ENCODE measurements at places on chromosomes 2 and 18.

- no peak for DNase-seq
Observed at GRCh38 chr2:12169721-12170120, 423.3 kb downstream of the LPIN1 start.

DNA sequence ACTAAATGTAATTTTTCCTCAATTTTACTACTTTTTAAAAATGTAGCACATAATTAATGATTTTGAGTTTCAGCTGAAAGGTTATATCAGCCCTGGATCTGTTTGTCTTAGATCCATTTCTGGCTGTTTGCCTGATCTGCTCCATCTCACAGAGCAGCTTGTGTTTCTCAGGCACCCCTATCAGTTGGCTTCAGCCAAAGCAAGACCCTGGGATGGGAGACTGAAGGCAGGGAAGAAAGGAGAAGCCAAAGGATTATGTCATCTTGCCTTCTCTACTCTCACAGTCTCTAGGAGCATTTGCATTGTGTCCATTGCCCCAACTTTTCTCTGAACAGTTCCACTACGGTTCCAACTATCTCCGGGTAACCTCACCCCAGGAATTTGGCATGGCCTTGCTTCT, 110.5 kb downstream of the CCDC148 start:
- DNase-seq, result no peak

DNA sequence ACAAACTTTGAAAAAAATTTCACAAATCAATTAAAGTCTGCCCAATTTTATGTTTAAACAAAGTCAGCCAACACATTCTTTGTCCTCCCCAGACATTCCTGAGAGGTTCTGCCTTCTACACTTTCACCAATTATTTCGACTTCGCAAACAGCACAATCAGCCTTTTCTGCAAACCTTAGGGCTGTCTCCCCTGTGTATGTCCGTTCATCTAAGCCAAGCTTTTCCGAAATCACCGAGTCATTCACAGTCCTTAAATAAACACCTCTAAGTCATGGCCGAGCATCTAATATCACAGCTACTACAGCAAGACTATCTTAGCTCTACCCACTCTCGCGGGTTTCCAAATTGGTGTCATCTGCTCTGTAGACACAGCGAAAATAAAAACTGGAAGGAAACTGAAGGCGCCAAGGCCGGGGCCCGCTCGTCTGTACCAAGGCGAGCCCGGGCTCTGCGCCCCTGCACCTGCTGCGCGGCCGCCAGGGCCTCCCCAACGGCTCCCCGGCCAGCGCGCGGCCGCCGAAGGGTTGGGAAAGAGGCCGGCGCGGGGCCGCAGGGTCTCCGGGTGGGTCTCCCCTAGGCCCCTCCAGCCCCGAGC, 730 bp downstream of the ODC1 start:
- peak; percentile 54 for DNase-seq

DNA sequence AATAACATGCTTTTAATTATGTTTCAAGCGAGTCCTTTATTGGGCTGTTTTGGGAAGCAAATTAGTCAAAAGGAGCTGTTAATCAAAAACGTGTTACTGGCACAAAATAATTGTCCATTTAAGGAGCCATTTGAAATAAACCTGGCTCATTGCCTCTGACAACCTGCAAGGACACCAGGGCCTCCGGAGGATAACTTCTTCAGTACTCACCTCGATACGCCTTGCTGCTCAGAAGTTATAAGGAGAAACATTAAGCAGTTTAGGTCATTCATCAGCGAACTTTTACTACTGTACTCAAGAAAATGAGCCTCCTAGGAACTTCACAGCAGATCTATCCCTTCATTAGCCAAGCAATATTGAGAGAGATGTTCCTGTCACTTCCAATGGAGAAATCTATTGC, 1579.2 kb upstream of the ACVR2A start:
- no peak for DNase-seq

GRCh38 chr2:60516383-60516811, 37.1 kb downstream of the BCL11A start:
- DNase-seq, result peak; percentile 22

DNA sequence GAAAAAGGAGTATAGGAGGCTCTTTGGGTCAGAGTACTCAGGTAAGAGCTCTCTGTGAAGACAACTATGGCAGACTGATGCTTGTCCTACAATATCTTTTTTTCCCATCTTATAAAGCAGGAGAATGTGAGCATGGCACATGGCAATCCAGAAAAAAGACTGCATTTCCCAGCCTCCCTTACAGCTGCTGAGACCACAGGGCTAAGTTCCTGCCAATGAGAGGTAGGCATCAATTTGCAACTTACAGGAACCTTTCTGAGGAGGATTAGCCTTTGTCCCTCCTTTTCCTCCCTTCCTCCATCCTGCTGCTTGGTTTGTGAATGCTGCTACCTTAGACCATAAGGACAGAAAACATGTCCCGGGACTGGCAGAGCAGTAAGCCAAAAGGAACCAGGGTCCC, 37.8 kb upstream of the ST8SIA5 start:
- DNase-seq, result no peak

GRCh38 chr2:6254441-6254840, 562.3 kb downstream of the SOX11 start:
- DNase-seq, result no peak

DNA sequence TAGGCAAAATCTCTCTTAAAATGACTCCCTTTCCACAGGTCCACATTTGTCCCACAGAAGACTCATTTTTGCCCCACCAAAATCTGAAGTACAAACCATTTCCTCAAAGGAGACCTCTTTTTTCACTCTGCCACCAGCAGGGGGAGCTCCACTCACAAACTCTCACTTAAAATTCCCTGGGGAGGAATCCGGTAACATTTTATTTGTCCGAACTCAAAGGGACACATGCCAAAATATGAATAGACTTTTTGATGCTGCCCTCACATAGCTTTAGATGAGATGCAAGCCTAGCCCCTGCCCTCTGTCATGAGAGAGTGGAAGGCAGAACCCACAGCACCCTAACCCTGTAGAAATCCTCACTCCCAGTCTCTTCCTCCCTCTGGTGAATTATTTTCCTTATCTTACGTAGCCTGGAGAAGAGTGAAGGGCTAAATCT, 57.1 kb downstream of the RMDN2 start:
- peak; percentile 55 for DNase-seq

GRCh38 chr2:105697781-105698449, 46.8 kb upstream of the NCK2 start:
- no peak for DNase-seq

GRCh38 chr2:27133195-27133875, 1.1 kb downstream of the PREB start:
- DNase-seq, result peak; percentile 58

GRCh38 chr18:48920408-48921038, 30.2 kb downstream of the SMAD7 start:
- DNase-seq, result no peak

GRCh38 chr2:168466834-168467565, 10.9 kb downstream of the CERS6 start:
- DNase-seq, result no peak

DNA sequence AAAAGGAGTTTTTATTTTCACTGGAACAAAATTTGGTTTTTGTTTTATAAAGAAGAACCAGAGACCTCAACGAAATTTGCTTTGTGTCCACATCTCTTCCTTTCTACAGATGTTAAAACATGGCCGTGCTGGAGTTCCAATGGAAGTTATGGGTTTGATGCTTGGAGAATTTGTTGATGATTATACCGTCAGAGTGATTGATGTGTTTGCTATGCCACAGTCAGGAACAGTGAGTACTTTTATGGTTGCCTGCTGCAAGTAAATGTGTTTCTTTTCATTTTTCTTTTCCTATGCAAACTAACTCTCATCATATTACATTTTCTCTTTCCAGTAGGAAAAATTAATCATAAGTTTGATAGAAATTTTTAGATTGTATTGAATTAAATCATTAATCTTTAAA, 48.4 kb upstream of the TBR1 start:
- no peak for DNase-seq

GRCh38 chr2:41445865-41446264, 602.0 kb upstream of the PKDCC start:
- DNase-seq, result no peak

GRCh38 chr2:195902857-195903256, 165.8 kb downstream of the DNAH7 start:
- no peak for DNase-seq

- no peak for DNase-seq
Observed at GRCh38 chr2:98822301-98823164, 91.6 kb upstream of the MGAT4A start.

DNA sequence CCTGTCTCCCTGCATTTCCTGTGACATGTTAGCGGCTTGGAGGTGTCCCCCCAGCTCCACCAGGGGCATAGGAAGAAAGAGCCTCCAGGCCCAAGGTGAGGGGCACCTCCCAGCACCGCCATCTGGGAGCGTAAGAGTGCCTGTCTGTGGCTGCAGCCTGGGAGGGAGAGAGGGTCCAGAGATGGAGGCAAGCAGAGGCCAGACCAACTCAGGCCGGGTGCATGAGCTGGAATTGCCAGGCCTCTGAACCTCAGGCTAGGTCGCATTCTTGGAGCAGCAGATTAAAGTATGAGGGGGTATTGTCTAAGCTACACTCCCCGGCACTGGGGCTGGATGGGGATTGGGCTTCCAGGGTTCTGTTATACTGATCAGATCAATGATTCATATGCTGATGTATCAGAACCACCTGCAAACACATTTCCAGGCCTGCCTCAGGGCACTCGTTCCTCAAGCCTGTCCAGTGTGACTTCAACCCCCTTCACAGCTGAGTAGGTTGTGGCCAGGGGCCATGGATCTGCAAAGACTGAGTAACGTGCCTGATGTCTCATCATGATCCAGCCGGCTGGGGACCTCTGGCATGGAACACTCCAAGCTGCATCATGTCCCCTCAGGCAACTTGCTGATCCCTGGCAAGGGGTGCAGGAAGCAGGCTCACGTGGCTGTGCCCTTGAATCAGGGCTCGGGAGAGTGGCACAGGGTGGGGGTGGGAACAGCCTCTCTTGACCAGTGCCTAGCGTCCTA, 73.2 kb downstream of the HS1BP3 start:
- DNase-seq, result peak; percentile 43

DNA sequence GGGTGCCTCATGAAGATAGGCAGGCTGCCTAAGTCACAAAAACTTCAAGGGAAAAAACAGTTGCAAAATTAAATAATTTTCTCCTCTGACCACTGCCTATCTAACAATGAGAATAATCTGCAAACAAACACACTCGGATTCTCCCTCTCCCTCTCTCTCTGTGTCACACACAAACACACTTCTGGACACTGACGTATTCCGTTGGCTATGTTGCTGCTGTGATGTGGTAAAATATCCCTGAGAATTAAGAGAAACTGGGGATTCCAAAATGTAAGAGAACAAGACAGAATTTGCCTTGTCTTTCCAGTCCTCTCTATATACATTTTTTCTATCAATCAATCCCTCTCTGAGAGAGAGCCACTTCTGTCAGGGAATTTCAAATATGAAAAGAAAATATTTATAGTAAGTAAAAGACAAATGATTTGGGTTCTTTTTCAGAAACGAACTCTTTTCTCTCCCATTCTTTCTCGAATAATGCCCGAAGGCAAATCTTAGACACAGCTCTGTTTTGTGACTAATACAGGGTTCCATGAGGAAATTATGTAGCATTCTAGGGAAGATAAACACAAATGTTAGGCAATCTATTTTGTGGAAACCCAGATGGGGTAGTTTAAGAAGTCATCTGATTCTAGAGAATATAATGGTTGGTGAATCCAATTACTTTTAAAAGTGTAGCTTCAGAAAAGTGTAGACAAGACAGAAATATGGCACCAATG, 310.3 kb upstream of the CYP26B1 start:
- no peak for DNase-seq

DNA sequence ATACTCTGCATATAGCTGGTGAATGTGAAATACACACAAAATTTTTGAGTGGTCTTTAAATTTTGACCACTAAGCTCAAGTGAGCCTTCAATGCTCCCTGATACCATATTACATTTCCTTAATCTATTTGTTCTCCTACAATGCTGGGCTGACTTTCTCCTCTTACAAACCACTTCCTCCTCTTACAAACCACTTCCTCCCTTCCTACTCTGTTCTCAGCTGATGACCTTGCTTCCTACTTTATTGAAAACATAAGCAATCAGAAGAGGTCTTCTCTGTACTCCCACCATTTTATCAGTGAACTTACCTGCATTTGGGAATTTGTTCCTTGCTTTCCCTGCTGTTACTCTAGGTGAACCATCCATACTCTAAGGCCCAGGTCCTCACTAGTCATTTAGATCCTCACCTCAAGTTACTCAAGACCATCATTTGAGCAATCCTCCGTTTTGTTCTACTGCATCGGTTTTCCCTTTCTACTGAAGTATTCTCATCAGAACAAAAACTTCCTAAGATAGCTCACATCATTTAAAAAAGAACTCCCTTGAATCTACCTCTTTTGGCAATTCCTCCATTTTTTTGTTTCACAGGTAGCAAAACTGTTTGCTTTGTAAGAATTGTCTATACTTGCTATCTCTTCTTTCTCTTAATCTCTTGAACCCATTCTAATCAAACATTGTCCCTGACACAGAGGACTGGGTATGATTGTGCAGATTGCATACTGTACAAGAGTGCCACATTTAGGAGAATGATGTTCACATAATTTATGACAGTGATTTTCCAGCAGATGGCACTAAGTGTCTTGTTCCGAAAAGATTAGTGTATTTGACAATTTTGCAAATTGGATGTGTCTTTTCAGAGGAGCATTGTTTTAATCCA, 96.5 kb downstream of the EPB41L5 start:
- DNase-seq, result peak; percentile 67

- DNase-seq, result no peak
Observed at GRCh38 chr2:98212092-98213000, 125.4 kb downstream of the VWA3B start.

- no peak for DNase-seq
Observed at GRCh38 chr18:23701544-23702064, 12.4 kb downstream of the LAMA3 start.

- no peak for DNase-seq
Observed at GRCh38 chr2:134943540-134943939, 24.9 kb downstream of the CCNT2 start.

DNA sequence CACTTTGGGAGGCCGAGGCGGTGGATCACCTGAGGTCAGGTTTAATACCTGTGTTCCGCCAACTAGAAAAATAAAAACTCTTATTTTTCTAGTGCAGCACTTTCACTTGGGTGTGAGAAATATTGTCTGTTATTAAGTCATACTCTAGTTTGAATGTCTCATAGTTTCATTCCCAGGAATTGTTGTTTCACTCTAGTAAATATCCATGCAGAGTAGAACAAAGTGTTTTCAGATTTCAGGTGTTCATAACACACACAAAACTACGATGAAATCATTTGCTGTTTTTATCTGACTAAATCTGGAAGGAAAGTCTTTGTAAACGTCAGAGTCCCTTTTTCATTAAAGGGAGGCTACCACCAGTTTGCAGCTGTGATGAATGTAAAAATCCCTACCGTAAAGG, 4.0 kb downstream of the FAM117B start:
- no peak for DNase-seq

DNA sequence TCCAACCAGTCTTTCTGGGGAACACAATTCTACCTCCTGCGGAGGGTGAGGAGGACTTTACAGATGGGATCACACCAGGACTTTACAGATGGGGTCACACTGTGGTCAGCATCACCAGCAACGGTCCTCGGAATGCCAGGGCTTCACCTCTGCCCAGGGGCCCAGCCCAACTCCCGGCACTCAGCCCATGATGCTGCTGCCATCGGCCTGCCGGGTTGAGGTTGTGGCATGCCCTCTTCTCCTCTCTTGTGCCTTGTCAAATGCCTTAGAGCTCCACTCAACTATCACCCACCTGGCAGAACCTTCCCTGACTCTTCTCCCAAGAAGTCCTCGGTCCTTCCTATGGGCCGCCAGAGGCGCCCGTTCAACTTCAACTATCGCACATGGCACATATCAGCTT, 166.7 kb downstream of the CTIF start:
- no peak for DNase-seq

Measured in RKO (cell line).